GM23248 (cell line): ENCODE measurements at places on chromosomes 5 and 9. TPM values are rescaled to one million over a fixed set of nuclear protein-coding genes. Genes with fewer than 3 reads are reported as not detected.

DNA sequence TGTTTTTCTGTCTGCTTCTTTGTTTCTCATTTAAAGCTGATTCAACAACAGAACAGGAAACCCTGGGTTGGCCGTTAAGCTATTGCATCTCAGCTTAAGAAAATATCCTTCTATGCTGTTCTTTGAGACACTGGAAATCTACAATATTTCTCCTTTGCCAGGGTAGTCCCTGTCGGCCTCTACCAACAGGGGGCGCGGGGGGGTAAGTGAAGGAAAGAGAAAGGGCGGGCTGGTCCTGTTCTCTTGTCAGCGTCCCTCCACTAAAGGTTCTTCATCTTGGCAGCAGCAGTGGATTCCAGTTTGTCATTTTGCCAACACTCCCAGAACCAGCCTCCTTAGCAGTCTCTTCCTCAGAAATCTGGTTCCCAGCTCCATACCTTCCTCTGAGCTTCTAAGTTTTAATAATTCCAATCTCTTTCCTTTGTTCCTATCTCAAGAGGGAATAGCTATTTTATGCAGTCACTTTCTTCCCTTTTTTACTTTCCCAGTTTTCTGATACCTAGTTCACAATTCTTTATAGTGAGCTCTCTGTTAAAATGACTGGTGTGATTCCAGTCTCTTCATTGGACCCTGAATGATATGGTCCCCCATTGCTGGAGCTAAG lies 222.3 kb downstream of the GLIS3 start:
- peak; percentile 88 for DNase-seq

DNA sequence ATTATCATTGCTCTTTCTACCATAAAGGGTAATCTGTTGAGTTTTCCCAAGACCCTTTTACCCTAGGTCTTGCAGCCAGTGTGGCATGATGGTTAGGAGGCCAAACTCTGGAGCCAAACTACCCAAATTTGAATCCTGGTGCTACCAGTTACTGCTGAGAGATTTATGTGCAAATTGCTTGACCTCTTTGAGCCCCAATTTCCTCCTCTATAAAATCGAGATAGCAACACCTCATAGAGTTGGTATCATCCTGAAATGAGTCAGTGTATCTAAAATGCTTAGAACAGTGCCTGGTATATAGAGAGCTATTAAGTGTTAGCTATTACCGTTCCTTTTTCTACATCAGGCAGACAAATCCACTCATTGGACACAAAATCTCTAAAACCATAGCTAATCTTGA lies 43.0 kb downstream of the ACTBL2 start:
- DNase-seq = no peak

- DNase-seq = peak; percentile 55
These were observed 208.4 kb downstream of the MEF2C start for GRCh38 chr5:88674356-88675167.

GRCh38 chr5:172854971-172855370 lies 20.9 kb downstream of the ERGIC1 start:
- DNase-seq = no peak

GRCh38 chr5:145925353-145925752 lies 11.0 kb upstream of the SH3RF2 start:
- DNase-seq = peak; percentile 85

DNA sequence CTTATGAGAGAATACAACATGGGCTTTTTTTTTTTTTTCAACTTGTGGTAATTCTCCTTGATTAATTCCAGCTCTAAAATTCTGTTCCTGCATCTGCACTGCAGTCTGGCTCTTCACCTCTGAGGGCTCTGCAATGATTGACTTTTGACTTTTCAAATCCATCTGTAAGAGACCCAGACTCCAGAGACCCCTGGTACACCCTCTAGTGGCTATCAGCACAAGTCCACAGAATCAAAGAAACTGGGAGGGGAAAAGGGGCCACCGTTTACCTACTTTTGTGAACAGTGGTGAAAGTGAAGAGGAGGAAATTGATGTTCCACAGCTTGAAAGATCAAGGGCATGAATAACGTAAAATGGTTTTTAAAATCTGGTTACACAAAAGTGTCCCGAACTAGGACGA lies 151.6 kb downstream of the SLIT3 start:
- no peak for DNase-seq

The UCK1 gene
- total RNA-seq = 22.0 and 31.3 TPM in 2 replicates

The SNX24 gene
- 20.8 and 25.7 TPM in 2 replicates for total RNA-seq
